T1000 (cell line): ENCODE measurements at places on chromosomes 7 and 10.

DNA sequence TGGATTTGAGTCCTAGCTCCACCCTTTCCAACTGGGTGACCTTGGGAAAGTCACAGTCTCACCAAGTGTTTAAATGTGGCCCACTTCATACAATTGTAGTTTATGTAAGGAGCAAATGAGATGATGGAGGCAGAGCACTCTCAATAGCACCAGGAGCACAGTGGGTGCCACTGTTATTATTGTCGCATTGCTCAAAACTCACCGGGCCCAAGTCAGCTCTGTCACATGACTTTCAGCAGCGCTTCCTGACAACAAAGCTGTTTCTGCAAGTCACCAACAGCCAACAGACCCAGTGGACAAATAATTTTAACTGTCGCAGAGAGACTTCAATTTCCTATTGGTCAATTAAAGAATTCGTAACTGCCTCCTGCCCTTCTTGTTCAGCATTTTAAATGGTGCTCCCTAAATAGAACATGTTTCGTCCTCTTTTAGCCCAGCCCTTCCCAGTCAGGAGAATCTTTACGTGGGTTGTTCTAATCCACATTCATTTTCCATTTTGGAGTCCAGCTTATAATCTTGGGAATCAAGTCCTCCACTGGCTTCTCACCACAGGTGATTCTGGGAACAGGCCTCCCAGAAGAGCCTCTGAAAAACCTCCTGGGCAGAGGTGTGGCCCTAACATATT is 415.6 kb upstream of the NPVF start:
- no peak for DNase-seq

DNA sequence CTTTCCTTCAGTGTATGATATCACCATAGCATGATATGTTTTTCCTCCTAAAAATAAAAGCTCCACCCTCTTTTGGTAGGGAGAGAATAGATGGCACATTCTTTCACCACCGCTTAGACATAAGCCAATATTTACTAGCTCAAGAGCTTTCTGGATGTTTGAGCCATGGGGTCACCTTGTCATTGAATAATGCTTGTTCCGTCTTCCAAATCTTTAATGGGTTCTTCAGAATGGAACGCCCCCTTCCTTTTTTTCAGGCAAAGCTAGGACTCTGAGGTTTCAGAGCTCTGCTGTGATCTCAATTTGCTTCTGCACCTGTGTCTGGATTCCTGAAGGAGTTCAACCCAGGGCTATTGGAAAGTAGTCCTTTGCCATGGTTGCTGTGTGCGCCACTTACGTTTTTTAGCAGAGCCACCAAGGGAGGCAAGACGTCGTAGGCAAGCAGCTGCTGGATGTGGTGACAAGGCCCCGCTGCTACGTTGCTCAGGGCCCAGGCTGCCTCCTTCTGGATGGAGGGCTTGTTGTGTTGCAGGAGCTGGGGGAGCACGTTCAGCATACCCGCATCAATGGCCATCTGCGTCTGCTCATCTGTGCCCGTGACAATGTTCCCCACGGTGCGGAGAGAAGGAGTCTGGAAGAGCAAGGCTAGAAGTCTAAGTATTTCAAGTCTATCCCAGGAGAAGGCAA is 23.2 kb downstream of the KPNA7 start:
- no peak for DNase-seq

- DNase-seq = no peak
These were observed 24.8 kb downstream of the GNA12 start for GRCh38 chr7:2819161-2819953.

- no peak for DNase-seq
These were observed 73.5 kb downstream of the CDK6 start for GRCh38 chr7:92762851-92763250.

- DNase-seq = no peak
These were observed 65.0 kb upstream of the FGFR2 start for GRCh38 chr10:121662945-121663917.

DNA sequence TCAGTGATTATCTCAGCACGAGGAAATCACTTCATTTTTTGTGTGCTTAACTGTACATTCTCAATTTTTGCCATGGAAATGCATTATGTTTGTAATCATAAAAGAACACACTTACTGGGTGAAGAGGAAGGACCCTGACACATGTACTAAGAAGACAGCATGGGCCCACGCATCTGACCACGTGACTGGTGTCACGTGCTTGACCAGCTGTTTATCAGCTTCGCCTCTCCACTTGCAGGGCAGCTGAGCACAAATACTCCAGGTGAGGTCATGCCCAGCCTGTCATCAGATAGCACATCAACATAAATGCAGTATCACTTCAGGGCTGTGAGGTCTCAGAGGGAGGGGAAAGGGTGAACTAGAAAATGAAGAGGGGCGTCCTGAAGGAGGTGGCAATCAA is 179.8 kb downstream of the EBF3 start:
- DNase-seq = no peak

DNA sequence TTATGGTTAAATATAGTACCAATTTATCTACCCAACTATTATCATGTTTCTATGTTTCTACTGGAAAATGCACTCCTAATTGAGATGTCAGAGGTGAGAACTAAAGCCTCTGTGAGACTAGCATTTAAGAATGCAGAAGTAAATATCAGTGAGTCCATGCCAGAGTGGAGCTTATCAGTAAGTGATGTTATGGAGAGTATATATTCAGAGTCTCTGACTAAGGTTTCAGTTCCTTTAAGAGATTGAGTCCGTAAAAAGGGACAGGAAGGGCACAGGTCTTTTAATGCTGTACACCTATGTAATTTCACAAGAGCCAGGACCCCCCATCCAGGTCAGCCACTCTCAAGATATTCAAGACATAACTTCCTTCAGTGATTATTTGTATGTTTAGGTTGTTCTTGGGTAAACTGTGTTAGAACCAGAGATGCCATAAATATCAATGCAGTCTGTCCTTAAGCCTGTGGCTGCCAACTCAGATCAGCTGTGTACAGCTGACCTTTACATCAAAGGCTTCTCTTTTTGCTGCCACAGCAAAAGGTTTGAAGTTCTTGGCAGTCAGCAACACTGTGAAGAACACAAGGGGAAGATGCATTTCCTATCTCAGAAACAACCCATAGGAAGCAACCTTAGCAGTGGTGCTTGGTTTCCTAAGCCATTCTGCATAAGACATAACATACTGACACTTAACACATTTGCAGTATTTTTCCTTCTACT is 244.8 kb downstream of the BICC1 start:
- no peak for DNase-seq

DNA sequence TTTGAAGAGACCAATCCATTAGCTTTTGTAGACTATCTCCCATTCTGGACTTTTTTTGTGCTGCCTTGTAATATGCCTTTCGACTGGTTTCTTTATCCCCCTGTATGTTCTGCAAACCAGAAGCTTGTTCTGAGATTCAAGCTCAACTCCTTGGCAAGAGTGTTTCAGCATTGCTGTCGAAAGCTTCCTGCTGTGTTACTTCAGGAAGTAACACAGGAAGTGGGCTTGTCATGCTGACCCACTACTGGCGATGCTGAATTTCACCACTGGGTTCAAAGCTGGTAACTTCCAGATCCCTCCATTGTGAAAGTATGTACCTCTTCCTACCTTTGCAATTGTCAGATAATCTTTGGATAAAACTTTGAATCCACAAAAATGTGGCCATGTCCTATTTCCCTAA is 57.9 kb upstream of the INSYN2A start:
- no peak for DNase-seq

- DNase-seq = no peak
These were observed 114.4 kb upstream of the CREB5 start for GRCh38 chr7:28297801-28298459.

DNA sequence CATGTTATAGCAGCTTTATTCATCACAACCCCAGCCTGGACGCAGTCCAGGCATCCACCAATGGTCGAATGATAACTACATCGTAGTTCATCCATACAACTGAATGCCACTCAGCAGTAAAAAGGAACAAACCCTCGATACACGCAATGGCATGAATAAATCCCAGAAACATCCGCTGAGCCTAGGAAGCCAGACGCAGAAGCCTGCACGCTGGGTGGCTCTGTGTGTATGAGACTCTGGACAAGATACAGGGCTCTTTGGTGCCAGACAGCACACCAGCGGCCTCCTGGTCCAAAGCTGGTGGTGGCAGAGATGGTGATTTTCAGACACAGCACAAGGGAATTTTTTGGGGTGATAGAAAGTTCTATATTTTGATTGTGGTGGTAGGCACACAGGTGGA is 10.0 kb upstream of the CRYGN start:
- no peak for DNase-seq

DNA sequence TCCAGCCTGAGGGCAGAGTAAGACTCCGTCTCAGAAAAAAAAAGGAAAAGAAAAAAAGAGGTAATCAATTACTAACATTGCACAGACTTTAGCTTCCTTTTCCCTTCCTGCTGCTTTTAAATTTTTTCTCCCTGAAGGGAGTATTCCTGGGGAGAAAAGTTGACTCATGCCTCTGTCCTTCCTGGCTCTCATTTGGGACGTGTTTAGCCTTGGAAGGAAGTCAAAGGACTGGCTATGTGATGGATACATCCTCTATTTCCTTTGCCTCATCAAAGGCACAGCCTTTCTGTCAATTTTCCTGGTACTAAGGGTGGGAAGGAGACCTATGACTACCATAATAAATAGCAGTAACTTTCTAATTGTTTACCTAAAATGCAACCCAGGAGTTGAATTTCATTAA is 77.6 kb downstream of the ITGA8 start:
- DNase-seq = no peak

DNA sequence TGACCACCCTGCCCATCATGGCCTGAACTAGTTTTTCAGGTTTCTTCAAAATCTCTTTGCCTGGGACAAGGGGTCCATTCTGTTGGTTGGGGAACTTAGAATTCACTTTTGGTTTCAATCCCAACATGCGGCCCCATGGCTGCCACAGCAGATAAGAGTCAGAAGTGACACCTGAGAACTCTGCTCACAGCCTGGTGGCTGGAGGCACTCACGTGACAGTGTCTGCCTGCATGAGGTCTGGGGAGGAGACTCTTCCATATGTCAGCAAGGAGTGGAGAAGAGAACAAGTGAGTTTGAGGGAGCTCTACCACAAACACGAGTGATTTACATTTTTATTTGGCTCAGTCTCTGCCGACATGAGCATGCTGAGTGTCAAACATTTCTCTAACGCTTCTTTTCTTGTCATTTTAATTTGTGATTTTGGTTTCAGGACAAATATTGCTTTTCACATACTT is 370.4 kb downstream of the TNS3 start:
- no peak for DNase-seq

- DNase-seq = no peak
These were observed 92.7 kb downstream of the CDK14 start for GRCh38 chr7:90688810-90689209.

DNA sequence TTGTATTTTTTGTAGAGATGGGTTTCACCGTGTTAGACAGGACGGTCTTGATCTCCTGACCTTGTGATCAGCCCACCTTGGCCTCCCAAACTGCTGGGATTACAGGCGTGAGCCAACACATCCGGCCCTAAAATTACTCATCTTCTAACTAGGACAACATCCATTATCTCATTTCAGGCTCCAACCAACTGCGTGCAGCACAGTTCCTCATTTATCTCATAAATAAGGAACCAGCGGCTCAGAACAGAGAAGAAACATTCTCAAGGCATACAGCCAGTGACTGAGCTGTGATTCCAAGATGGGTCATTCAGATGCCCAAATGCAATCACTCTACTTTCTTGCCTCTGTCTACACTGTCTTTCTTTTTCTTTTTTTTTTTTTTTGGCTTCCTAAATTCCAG is 356.1 kb downstream of the ELMO1 start:
- no peak for DNase-seq

GRCh38 chr7:2003451-2003930 is 229.3 kb downstream of the MAD1L1 start:
- no peak for DNase-seq

GRCh38 chr10:130891066-130891465 is 420.5 kb downstream of the TCERG1L start:
- no peak for DNase-seq

DNA sequence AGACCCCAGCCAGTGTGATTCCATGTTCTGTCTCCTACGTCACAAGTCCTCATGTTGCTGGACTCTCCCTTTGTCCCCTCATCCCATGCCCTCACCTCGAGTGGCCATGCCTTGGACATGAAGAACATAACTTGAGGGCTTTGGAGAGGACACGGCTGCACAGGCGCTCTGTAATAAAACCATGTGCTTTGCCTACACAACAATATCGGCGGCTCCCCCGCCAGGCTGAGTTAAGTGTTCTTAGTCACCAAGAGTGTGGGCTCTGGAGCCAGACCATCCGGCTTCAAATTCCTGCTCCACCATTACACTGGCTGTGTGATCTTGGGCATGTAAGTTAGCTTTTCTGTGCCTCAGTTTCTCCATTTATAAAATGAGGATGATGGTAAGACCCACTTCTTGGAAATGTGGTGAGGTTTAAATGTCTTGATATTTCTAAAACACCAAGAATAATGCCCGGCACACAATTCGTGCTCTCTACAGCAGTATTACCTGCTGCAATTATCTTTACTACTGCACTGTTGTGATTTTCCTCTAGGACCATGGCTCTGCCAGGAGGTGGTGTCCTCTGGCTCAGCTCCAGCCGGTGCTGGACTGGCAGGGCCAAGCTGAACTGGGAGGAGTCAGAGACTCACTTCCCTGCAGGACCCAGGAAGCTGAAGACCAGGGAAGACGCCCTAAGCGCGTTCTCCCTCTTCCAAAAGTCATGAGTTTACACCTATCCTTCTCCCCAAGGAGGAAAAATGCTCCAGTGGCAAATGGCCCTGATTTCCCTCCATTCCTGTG is 15.7 kb downstream of the SLIT1 start:
- no peak for DNase-seq

DNA sequence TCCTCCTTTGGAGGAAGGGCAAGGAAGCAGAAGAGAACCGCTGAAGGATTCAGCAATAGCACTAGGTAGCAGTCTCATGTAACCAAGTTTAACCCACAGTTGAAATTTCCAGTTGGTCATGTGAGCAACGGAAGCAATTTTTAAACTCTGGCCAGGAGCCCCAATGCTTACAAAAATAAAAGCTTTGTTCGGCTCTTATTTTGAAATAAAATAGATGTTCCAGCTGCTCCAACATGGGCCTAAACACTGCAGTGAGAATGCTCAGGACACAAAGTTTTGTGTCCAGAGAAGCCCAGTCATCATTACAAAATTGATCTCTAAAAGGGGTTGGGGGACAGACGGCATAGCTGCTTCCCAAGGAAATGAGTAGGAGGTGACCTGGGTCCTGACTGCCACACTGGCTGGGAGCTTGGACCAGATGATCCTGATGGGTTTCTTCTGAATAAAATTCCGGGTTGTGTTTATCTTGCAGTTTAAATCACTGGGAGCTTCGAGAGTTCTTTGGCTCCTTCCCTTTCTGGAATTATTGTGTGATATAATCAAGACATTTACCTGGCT is 452 bp upstream of the TMEM140 start:
- DNase-seq = no peak

GRCh38 chr10:70363971-70364771 is 18.3 kb downstream of the LRRC20 start:
- peak; percentile 87 for DNase-seq
